ENCODE measurements at places on chromosomes 4 and X. TPM values are rescaled to one million over a fixed set of nuclear protein-coding genes. Genes with fewer than 3 reads are reported as not detected.

- no peak for DNase-seq
These were observed 519.6 kb upstream of the AGA start for GRCh38 chr4:177961761-177962380.

The TMEM31 gene
- polyA plus RNA-seq: not detected

DNA sequence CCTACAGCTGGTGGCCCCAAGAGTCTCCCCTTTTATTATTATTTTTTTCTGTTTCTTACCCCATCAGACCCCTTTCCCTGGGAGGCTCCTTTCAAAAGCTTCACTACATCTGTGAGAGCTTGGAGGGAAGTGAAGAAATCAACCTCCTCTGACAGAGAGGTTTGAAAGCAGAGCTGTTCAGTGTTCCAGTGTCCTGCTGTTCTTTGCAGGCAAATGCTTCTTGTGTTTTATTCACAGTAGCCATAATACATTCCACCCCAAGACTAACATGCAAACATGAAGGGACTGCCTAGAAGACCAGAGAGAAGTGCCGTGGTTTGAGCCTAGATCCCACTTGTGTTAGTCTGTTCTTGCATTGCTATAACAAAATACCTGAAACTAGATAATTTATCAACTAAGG lies 192.1 kb downstream of the PTTG2 start:
- DNase-seq: no peak

The ARMCX4 gene
- polyA plus RNA-seq: not detected

DNA sequence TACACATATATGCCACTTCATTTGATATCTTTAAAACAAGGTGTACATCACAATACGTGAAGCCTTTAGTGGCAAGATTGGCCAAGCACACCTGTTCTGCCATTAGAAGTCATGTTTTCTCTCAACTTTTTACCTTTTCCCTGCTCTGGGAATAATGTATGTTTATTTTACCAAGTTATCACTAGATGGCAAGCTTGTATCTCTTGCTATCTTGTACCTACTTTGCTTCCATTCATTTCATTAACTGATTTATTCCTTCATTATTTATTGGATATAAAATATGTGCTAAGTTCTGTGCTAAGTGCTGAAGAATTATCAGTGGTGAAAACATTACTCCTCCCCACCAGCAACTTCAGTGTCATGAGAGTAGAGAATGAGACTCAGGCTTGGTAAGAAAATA lies 245.5 kb downstream of the ANK2 start:
- no peak for DNase-seq

DNA sequence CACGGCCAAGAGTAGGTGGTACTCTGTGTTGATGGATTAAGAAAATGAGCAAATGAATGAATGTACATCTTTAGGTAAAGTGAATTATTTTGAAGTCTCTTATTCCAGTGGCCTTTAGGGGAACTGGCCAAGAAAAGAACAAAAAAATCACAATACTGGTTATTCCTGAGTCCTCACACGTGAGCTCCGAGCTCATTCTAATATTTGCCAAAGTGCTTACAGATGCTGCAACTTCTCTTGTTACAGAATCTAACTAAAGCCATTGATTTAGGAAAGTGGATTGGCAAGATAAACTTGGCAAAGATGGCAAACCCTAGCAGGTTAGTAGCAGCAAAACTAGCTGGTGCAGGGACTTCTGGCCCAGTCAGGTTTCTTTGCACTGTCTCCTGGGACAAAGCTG lies 37.6 kb downstream of the IDS start:
- DNase-seq: no peak

DNA sequence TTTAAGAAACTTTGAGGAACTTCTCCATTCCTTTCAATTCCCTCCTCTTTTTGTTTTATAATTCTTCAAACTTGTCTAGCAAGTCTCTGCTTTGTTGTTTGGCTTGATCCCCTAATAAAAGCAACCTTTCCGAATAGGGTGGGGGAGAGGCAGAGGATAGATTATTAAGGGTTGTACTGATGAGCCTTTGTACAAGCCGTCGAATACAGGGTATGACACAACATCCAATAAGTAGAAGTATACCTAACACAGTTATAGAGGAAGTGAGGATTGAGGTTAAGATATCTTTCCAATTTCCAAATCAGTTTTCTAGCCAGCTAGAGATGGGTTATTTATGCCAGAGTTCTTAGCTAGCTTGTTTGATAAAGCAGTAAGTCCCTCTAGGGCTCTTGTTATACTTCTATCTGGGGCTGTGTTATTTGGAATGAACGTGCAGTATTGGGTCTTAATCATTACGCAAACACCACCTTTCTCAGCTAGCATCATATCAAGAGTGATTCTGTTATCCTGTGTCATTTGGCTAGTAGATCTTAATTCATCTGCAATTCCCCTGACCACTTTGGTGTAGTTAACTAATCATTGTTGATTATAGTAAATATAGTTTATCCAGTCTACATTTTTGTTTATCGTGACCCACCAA lies 18.5 kb downstream of the METAP1 start:
- no peak for DNase-seq

The HEPH gene
- not detected for polyA plus RNA-seq

GRCh38 chr4:163191999-163192398 lies 25.3 kb upstream of the NAF1 start:
- no peak for DNase-seq

DNA sequence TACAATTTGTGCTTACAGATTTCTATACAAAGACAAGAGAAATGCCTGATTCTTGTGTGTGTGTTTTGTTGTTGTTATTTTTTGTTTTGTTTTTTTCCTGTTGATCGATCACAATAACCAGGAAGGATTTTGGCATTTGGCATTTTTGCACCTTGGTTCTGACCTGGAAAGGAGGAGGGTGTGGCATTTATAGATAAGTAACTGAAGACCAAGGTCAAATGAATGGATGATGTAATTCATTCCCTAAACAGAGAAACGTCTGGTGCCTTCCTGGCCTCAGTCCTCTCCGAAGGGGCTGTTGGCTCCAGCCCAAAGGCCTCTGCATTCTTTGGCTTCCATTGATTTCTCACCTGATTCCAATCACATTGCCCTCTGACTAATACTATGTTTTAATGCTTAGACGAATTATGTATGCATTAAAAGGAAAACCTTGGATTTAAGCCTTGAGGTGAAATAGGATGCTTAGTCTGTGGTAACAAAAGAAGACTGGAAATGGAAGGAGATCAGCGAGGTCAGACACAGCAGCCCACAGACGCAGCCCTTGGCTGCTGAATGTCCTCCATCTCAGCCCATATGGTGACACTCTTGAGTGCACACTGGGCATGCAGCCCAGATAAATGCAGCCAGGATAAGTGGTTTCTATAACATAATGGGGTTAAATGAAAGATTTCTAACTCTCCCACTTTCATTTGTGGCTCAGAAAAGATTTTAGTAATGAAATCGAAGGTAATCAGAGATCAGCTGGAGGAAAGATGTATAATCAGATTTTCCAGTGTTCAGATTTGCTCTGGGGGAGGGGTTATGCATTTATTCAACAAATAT lies 60.5 kb upstream of the TRIM2 start:
- DNase-seq: no peak

DNA sequence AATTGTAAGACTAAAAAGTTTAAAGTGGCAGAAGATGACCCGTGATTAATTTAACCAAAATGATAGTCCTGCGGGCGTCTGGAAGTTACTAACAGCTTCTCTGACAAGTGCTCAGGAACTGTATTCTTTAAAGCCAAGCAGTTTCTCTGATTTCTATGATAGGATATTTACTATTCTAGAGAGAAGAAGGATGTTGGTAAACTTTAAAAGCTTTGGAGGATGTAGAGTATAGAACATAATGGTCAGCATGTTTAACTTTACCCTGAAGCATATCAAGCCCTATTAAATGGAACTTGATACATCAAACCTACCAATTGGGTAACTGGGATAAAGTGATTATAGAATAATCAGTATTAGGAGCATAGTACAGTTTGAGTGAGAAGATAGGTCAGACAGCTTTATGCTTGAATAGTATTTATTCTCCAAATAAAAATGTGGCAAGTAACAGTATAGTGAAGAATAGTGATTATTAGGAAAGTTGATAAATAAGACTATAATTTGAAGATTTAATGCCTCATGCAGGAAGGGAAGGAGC lies 1.8 kb downstream of the STIM2 start:
- no peak for DNase-seq

DNA sequence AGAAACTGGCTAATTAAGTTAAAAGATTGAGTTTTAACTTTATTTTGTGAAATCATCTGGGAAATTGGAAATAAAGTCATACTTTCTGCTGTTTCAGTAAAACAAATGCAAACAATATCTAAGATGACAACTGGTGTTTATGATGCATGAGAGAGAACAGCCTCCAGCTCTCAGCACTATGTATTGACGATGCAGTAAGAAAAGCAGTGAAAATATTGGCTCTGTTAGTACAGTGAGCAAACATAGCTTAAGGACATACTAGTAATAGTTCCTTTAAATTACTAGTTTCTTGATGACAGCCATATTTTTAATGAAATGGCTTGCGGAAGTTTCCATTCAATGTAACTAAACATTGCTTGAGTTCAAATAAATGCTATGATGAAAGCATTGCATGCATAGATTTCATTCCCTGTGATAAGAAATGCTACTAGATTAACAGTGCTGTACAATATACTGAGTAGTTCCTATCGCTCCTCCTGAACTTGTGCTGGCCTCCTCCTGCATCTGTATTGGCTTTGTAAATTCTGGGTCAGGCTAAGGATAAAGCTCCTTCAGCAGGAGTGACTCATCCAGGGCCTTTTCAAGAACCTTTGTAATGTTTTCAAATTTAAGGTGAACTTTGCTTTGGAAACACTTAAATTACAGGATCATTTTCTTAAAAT lies 11.6 kb downstream of the ARHGAP24 start:
- no peak for DNase-seq

DNA sequence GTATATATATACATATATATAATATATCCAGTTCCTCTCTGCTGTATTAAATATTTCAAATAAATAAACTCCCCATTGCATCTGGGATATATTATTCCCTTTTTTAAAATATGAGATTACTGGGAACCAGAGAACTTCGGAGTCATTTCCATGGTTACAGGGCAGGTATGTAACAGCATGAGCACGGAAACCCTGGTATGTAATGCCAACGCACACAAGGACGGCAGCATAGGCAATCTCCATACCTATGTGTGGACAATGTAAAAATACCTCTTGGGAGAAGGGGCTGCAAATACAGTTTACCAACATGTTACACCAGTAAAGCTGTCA lies 62.8 kb downstream of the NUDT10 start:
- no peak for DNase-seq

DNA sequence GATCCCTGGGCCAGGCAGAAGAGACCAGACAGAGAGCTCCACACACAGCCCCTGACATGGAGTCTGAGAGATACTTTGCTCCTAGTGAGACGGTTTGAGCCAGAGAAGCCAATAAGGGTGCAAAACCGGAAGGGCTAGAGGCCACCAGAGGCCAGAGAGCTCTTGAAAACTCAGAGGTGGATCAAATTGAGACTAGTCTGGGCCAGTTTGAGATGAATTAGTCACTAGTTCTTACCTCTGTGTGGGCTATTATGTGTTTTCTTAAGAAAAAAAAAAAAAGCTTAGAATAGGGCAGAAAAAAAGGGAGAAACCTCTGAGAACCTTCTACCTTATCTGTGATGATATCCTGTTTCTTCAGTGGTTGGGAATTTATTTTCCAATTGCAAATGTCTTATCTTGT lies 110.4 kb upstream of the EDNRA start:
- DNase-seq: no peak

The CPLX1 gene
- 0.26 TPM for polyA plus RNA-seq

- DNase-seq: no peak
These were observed 83.3 kb downstream of the CPZ start for GRCh38 chr4:8675906-8676305.

- DNase-seq: no peak
These were observed 819.6 kb upstream of the EPHA5 start for GRCh38 chr4:66489783-66490452.

The ZNF630 gene
- 1.3 TPM for polyA plus RNA-seq

DNA sequence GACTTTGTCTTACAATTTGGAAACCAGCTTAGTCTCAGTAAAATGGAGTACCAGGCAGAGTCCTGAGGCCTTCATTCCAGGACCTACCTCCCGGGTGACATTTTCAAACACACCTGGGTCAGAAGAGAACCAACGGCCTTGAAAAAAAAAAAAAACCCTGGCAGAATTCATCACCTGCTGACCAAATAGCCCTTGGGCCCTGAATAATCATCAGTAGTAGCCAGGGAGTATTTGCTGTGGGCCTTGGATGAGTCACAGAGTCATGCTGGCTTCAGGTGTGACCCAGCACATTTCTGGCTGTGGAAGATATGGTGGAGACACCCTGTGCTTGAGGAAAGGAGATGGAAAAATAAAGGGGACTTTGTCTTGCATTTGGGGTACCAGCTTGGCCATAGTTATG lies 92.2 kb downstream of the LPAR4 start:
- no peak for DNase-seq

The MYOZ2 gene
- not detected for polyA plus RNA-seq
